CD4-positive, alpha-beta T cell treated with Interleukin-1 beta for 1 hour (primary cell): ENCODE measurements at places on chromosomes 3 and 15.

- peak; percentile 43 for DNase-seq
Observed at GRCh38 chr15:38130740-38131498, 121.7 kb upstream of the SPRED1 start.

- no peak for DNase-seq
Observed at GRCh38 chr15:36449084-36449661, 130.3 kb upstream of the CDIN1 start.

- DNase-seq: no peak
Observed at GRCh38 chr15:80068578-80068977, 9.1 kb downstream of the ZFAND6 start.

DNA sequence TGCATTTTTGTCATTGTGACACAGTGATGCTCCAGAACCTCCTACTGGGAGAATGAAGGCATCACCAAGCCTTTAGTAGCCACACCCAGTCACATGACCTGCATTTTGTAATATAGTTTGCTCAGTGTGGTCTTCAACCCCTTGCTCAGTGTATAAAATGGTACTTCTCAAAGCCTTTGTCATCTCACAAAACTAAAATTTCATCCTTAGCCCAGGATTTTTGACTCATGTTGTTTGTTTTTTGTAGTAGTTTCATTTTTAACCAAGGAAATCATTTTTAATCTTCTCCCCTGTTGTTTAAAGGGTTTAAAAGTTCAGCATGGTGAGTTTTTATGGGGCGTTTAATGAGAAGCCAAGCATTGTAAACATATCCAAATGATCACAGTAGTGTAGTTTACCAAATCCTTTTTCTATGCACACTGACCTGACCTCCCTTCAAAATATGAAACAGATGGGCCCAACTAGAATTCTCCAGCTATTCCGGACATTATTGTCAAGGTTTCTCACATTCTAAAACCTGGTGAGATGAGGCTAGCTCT is 123.5 kb upstream of the IL12A start:
- no peak for DNase-seq

DNA sequence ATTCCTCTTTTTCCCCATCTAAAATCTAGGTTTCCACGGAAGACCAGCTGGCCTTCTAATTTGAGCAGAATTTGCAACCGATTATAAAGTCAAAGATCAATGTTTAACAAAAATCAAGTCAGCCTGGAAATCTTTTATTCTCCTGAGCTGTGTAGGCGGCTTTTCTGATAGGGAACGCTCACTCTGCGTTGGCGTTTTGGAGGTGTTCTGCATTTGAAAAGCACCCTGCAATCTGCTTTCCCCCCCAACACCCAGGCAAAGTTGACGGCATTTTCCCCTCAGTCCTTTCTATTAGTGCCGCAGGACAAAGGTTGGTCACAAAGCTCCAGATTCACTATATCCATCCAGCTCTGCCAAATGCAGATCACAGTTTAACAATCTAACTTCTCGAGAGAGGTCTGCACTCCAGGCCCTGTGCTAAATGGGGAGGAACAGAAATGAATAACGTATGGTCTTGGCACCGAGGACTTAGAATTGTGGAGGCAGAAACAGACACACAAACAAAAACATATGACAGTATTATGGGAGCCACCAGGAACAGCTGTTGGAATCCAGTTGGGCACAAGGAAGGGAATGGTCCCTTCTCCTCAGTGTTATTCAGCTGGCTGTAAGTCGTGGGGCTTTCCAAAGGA is 50.4 kb upstream of the LARS2 start:
- DNase-seq: no peak
